Hematopoietic multipotent progenitor cell (in vitro differentiated cells): ENCODE measurements at places on chromosomes 2 and 18. TPM values are rescaled to one million over a fixed set of nuclear protein-coding genes. Genes with fewer than 3 reads are reported as not detected.

DNA sequence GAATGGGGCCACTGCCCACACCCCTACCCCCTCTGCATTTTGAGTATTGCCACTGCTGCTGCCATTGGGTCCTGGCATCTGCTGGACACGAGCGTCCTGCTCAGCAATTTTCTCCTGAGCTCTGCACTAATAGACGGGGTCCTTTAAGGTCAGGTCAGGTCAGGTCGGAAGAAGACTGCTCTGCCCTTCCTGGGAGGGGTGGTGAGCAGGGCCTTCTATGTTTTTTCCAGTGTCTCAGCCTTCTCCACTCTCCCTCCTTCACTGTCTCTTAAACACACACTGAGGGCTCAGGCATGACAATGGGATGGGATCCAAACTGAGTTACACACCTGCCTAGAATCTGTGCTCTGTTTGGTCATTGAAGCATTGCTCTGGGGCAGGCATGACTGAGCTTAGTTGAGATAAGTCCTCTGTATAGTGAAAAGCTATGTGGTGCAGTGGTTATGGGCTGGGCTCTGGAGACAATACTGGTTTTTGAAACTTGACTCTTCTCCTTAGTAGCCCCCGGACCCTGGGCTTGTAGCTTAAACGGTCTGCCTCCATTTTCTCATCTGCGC lies 10.6 kb downstream of the MYO1B start:
- no peak for DNase-seq

DNA sequence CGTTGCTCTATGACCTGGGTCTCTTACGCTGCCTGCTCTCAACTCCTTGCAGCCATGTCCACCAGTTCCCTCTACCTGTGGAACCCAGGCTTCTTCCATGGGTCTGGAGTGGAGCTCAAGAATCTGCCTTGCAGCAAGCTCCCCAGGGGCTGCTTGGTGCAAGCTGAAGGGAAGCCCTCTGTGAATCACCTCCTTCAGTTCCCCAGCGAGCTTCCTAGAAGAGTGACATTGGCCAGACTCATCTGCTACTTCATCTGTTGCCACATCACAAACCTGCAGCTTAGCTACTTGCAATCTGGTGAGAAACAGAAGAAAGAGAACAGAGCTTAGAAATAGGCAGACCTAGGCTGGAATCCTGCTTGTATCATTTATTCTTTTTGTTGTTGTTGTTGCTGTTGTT lies 9.8 kb upstream of the EFR3B start:
- DNase-seq, result no peak

GRCh38 chr18:24076950-24077349 lies 61.9 kb upstream of the CABYR start:
- no peak for DNase-seq

DNA sequence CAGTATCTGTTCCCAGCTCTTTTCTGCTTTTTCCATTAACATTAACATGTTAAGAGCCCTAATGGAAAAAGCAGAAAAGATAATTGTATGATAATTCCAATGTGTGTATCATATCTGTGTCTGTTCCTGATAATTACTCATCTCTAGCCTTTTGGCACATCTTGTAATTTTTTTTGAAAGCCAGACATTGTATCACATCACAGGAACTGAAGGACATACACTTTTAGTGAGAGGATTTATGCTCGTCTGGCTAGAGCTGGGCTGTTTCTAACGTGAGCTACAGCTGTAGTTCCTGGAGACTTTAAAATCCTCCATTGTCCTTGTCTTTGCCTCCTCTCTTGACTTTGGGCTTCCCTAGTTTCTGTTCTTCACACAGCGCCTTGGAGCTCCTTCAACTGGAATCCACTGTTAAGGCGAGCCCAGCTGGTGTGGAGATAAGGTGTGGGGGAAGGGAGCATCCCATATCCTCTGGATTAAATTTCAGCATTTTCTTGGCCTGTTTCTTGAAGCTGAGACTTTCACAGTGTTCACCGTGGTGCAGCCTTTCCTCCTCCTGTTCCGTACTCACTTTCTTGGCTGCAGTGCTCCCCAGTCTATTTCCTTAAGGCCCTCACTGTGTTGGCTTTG lies 211.5 kb downstream of the GALR1 start:
- DNase-seq, result no peak

- DNase-seq, result no peak
Measured at GRCh38 chr2:59206361-59206760, 965.2 kb upstream of the FANCL start.

- no peak for DNase-seq
Measured at GRCh38 chr18:73047688-73048087, 179.9 kb upstream of the NETO1 start.

DNA sequence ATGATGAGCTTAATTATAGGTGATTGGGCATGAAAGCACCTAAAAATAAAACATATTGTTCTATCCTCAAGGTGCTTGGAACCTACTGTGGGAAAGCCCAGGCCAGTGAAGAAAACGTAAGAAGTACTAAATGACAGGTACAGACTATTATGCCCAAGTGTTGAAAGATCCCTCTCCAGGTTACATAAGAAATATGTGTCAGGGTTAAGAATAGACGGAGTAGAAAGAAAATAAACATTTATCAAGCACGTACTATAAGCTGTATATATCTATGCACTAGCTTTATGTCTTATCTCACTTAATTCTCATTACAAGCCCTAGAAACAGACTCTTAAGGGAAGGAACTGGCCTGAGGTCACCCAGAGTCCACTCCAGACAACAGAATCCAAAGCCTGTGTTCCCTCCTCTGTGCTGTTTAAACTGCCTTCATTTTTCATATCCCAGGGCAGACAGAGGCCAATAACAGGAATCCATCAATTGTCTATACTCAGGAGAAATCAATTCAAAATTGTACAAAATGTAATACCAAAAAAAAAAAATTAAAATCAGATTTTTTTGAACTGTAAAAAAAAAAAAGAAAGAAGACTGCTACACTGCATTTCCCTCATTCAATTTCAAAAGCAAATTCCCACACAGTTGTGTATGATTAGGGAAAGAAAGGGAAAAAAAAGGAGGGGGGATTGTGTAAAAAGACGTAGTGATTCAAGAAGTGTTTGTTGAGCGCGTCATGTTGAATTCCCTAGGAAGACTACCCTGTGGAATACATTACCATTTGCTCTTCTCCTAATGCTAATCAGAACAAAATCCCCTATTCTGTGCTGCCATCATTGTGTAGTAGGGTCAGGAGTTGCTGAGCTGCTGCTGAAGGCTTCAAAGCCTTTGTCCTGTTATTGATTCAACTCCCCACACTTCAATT lies 156.3 kb downstream of the IRS1 start:
- no peak for DNase-seq

- DNase-seq, result no peak
Measured at GRCh38 chr18:23964282-23965238, 50.0 kb upstream of the TTC39C start.

DNA sequence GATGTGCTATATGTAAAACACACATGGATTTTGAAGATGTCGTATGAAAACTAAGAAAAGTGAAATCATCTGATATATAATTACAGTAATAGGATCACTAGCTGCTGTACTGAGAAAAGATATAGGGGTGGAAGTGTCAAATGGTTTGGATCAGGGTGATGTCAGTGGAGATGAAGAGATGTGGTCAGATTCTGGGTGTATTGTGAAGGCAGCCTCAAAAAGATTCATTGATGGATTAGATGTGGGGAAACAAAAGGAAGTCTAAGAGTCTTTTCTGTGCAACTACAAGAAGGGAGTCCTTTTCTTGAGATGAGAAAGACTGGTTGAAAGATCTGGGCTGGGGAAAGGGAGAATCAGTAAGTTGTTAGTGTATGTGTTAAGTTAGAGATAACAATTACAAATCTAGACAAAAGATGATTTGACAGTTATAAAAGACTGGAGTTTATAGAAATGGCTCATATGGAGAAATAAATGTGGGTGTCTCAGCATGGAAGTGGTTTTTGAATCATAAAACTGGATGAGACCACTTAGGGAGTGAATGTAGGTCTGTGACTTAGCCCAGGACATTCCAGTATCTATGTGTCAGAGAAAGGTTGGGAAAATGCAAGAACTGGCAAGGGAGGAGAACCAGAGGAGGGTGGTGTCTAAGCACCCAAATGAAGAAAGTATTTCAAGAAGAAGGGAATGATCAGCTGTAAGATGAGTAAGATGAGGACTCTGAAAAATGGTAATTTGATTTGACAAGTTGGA lies 347.4 kb downstream of the PARD3B start:
- DNase-seq, result no peak

DNA sequence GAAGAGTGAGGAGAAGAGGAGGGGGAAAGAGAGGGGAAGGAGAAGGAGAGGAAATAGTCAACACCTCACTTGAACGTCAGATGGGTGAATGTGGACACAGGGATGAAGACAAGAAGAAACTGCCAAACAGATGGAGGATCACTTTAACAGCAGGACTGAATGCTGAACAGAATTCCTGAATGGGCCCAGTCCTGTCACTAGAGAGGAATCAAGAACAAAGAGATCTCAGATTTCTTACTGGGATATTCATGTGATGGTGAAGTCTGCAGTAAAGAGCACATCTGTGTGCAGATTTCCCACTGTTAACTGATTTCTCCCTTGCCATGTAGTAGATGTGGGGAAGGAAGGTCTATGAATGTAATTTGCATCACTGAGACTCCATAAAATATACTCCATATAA lies 135.4 kb downstream of the L3MBTL4 start:
- no peak for DNase-seq

DNA sequence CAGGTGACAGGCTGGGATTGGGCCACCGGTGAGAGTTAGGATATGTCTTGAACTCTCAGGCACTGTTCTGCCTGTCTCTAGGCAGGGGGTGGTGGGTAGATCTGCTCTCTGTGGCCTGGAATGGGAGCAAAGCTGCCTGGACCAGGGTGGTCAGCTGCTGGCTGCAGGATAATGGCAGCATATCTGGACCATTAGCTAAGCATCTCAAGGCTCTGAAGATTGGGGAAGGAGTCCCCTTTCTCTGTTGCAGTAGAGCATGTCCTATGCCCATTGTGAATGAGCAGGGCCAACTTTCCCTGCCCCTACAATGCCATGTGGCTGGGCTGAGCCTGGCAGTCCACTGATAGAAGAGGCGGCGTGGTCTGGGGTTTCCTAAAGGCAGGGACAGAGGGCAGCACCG lies 34.6 kb downstream of the LOXHD1 start:
- no peak for DNase-seq

DNA sequence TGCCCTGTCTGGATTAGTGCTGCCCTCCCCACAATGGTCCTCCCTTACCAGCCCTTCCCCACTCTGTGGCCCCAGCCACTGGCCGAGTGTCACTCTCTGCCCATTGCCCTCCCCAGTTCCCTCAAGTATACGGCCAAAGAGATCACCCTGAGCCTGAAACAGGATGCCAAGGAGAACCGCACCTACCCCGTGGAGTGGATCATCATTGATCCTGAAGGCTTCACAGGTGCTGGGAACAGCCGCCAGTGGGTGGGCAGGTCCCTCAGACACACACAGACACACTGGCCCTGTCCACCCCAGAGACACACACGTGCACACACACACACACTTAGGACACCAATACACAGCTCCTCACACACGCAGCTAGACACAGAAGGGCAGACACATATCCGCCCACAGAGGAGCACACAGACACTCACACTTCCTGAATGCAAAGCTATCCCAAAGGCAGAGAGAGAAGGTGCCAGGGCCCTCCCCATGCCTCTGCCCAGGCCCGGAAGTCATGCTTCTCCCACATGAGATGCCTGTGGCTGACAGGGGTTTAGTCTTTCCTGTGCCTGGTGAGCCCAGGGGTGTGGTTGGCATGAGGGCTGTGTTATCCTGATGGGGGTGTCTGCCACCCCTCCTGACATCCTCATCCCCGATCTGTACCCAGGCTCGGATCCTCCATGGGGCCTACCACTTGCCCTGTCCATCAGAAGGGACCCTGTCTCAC lies 2.9 kb downstream of the CHRND start:
- no peak for DNase-seq

Gene GDF7
- 2.2 TPM for total RNA-seq

Gene TUBB8B
- not detected for total RNA-seq

Gene IL1B
- 279 TPM for total RNA-seq

Gene ARHGEF4
- total RNA-seq, result under 0.01 TPM

Gene CYS1
- total RNA-seq, result not detected
